ENCODE measurements at places on chromosomes 11 and 22.
A peak's percentile ranks its signal among the peaks of the same experiment; 100 is the strongest.

GRCh38 chr11:1060852-1061616 is 13.6 kb upstream of the MUC2 start:
- DNase-seq, result no peak

DNA sequence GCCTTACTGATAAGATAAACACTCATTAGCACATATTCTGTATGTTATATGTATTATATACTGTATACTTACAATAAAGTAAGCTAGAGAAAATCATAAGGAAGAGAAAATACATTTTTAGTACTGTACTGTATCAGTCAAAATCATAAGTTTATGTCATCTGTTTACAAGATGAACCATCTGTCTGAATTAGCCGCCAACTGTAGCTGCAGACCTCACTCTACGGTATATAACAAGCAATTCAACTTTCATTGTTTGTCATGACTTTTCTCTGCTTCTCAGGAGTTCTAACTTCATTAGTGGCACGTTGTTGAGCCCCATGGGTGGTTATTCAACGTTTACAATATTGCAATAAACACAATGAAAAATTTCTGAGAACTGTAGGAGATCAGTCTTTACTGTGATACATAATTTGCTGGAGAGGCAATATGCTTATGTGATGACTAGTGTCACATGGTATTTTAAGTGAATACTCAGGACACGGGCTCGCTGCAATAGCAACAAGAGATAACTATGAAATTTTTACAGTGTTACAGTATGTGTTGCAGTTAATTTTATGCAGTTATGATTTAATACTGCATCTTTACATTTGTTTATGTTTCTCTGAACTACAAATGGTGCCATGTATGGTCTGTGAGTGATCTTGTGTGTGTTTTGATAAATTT is 132.2 kb upstream of the CTSC start:
- no peak for DNase-seq

DNA sequence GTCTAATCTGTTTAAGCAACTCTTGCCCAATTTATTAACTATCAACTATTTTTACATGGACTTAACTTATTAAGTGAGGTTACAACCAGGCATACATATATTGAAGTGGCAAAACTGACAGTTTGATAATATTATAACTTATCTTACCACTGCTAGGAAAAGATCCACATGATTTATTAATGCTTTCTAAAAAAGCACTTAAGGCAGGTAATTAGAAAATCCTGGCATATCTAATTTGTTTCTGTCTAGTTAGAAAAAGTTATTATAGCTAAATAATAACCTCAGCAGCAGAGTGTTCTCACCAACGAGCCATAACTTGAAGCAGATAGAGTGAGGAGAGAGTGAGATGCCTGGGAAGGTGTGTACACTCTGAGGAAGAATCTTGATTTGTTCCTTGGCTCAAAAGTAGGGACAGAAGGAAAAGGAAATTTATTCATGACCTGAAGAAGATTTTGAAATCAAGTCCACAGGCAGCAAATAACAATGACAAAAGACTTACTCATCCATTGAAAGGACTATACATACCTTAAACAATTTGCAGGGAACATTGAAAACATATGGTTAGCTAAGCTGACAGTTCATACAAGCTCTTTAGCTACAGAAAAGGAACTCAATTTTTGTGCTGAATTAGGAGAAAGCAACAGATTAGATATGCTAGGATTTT is 7.1 kb upstream of the MUC15 start:
- DNase-seq, result no peak

- no peak for DNase-seq
Measured at GRCh38 chr11:122979815-122980595, 1.6 kb downstream of the BSX start.

GRCh38 chr11:59097113-59097708 is 9.8 kb upstream of the FAM111B start:
- no peak for DNase-seq

DNA sequence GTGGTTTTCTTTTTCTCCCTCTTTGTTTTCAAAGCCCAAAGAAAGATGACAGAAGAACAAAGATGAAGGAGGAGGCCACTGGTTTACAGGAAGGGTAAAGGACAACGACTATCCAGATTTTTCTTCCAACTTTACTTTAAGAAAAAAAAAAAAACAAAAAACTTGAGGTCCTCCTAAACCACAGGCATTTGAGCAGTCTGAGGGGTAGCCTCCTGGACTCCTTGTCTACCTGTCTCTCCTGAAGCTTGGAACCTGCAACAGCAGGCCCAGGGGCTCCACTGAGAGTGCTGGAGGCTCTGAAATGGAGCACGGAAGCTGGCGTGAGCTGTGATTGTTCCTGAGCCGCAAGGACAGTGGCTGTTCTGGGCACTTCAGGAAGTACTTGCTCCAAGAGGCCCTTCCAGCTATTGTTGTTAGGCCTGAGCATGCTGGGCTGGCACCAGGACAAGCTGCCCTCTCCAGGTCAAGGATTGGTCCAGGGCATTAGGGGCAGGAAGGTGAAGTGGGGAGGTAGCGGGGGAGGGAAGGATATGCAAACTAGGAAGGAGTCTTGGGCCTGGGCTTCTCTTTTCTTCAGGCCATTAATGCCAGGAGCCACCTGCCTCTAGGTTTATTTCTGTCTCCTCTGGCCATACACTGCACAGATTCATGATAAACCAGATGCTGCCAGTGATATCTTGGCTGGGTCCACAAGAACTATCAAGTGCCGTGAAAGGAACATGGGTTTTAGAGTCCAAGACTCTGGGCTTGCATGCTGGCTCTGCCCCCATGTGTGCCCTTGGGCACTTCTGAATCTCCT is 147.3 kb downstream of the CCDC34 start:
- peak; percentile 10 for DNase-seq

GRCh38 chr22:39474351-39475111 is 17.7 kb downstream of the MGAT3 start:
- no peak for DNase-seq

GRCh38 chr11:35253237-35253636 is 114.3 kb downstream of the CD44 start:
- no peak for DNase-seq

- DNase-seq, result peak; percentile 45
Measured at GRCh38 chr11:122984186-122985011, 2.8 kb upstream of the BSX start.

DNA sequence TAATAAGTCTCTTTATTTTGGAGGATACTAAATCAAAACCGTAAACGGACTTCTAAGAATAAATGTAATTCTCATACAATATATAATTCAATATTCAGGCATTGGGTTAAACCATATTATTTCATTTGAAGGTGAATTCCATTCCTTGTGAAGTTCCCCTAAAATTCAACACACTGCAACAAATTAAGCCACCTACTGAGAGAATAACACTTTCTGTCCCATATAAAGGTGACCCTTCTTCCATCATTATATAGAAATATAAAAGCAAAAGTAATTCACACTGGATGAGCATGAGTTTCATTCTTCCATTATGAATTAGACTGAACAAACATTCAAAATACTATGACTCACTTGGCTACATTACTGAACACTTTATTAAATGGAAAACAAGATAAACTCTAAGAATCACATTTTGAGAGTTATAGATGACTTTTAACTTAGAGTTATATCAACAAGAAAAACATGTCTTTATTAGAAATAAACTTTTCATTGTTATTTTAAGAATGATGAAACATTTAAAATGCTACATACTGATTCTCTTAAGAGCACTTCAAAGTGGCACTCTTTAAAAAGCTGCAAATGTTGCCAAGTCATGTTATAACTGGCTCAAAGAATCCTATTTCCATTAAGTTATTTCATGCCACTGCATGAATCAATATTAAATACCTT is 2.8 kb downstream of the SESN3 start:
- no peak for DNase-seq

DNA sequence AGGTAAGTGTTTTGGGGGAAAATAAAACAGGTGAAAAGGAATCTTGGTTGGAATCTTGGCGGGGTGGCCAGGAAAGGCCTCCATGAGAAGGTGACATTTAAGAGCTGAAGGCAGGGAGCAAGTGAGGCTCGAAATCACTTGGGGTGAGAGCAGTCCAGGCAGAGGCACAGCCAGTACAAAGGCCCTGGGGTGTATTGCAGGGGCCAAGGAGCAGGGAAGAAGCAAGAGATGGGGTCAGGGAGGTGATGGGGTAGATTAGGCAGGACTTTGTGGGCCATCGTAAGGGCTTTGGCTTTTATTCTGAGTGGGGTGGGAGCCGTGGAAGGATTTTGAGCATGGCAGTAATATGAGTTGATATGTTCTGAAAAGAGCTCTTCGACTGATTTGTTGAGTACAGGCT is 551.1 kb downstream of the MN1 start:
- DNase-seq, result no peak

DNA sequence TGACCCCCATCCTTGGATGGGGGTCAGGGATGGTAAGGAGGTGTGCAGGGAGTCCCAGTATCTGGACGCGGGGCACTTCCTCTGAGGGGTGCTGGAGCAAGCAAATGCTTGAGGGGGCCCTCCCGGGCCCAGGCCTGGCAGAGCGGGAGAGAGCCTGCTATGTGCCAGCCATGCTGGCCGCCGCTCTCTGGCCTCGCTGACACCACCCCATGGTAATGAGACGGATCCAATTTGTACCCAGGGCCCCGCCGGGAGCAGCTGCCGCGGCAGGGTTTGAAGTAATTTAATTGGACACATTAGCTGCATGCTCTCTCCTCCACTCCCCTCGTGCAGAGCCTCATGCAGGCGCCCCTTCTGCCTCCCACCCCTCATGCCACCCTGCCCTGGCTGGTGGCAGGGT is 6.3 kb downstream of the SYT7 start:
- no peak for DNase-seq

DNA sequence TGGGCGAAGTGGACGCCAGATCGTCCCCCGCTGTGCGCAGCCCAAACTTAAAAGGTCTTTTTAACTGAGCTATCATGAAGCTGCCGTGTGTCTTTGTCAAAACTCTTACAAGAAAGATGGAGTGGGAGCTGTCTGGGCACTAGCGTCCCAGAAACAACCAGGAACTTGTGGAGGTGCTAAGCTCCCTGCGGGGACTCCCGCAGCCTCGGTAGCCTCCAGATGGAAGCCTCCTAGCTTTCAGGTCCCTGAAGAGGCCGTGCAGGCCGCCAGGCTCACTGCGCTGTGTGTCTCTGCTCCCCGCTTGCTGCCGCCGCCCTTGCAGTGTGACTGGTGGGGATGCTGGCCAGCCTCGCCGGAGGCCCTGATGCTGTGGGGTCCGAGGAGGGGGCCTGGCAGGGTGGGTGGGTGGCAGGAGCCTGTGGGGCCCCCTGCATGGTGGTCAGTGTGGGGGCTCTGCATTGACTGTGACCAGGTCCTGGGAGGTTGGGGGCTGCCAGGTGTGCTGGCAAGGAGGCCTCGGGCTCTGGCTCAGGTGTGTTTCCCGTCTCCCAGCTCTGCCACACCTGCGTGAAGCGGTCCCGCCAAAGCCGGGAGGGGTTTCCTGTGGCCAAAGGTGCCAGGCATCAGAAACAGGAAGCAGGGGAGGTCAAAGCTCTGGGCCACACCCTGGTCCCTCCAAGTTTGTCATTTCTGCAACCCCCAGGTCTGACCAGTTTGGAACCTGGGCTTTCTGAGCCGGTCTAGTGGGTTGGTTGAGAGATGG is 1.2 kb downstream of the TRABD start:
- DNase-seq, result no peak

- DNase-seq, result peak; percentile 5
Measured at GRCh38 chr11:60870276-60870675, 2.9 kb downstream of the ZP1 start.

Measured in NCI-H774 (cell line).